Epithelial cell of proximal tubule (primary cell): ENCODE measurements at places on chromosomes 6 and 20. TPM values are rescaled to one million over a fixed set of nuclear protein-coding genes. Genes with fewer than 3 reads are reported as not detected.
A peak's percentile ranks its signal among the peaks of the same experiment; 100 is the strongest.

LY6G6C gene
- not detected in 2 replicates for total RNA-seq

- peak; percentile 3 for DNase-seq
Observed at GRCh38 chr6:38378801-38379200, 260.9 kb downstream of the BTBD9 start.

DNA sequence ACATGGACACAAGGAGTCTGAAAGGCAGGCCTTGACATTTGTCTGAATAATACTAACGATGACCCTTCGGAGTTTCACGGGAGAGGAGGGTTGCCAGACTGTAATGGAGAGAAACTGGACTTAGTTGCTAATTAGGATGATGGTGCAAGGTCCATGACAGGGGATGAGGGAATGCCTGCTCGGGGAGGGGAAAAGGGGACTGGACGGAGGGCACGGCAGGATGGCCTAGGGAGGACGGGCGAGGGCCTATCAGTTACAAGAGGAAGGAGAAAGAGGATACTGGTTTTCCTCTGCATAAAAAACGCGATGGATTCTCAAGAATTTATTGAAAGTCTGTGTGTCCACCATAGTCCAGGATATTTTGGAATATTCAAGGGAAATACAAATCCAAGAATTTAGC is 42.7 kb downstream of the IRAK1BP1 start:
- no peak for DNase-seq

- peak; percentile 50 for DNase-seq
Observed at GRCh38 chr6:43093436-43094289, 17.5 kb downstream of the PTK7 start.

GRCh38 chr20:36040571-36040970 is 72.2 kb downstream of the CNBD2 start:
- DNase-seq = no peak

- no peak for DNase-seq
Observed at GRCh38 chr6:150076196-150076893, 7.4 kb upstream of the ULBP3 start.

- no peak for DNase-seq
Observed at GRCh38 chr6:3391902-3392458, 64.9 kb downstream of the SLC22A23 start.

CPNE1 gene
- 22.5 and 177 TPM in 2 replicates for total RNA-seq
